Mesendoderm (in vitro differentiated cells): ENCODE measurements at places on chromosomes 4 and X.
A peak's percentile ranks its signal among the peaks of the same experiment; 100 is the strongest.

- H3K4me3 ChIP-seq, result no peak overlapping the region
- no peaks in the 10 kb centered on the region for H3K36me3 ChIP-seq
- no peak for DNase-seq
- no peak overlapping the region for H3K27ac ChIP-seq
- H3K27me3 ChIP-seq, result no peaks in the 10 kb centered on the region
Measured at GRCh38 chr4:185249105-185249504, 39.7 kb downstream of the SNX25 start.

GRCh38 chrX:139739138-139739537, 31.2 kb upstream of the MCF2 start:
- H3K4me3 ChIP-seq, result no peak overlapping the region
- no peaks in the 10 kb centered on the region for H3K27me3 ChIP-seq
- no peak overlapping the region for H3K27ac ChIP-seq
- no peaks in the 10 kb centered on the region for H3K4me1 ChIP-seq
- no peaks in the 10 kb centered on the region for H3K36me3 ChIP-seq

DNA sequence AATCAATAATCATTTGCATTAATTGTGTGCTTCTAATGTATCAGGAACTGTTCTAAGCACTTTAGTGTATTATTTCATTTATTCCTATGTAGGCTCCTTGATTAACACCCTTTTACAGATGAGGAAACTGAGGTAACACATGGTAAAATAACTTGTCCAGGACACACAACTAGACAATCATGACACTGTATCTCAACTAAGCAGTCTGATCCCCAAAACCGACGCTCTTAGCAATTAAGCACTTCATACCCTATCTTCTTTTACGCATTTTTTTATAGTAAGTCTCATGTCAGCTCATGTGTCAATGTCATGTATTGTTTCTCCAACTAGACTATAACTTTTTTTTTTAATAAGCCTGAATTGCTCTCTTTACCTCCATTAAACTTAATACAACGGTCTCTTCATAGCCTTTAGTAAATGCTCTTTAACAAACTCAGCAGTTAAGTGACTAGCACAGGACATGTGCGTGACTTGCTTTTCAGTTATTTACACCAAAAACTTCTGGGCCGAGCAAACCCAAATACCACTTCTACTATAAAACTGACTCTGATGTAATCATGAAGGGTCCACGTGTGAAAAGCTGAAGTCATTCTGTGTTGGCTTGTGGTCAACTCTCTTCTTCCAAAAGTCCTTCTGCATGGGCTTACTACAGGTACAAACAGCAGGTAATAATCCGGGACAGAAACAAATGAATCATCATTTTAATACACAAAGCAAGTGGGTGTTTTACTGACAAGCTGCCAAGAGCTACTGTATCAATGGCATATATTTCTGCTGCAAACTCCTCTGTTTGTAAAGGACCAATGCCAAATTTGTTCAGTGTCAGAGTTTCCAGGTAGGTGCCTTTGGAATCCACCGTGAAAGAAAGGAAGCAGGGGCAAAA, 7.9 kb upstream of the AMBN start:
- no peak for DNase-seq
- H3K36me3 ChIP-seq, result no peaks in the 10 kb centered on the region
- no peak overlapping the region for H3K27ac ChIP-seq
- H3K27me3 ChIP-seq, result no peaks in the 10 kb centered on the region
- no peaks in the 10 kb centered on the region for H3K4me1 ChIP-seq

DNA sequence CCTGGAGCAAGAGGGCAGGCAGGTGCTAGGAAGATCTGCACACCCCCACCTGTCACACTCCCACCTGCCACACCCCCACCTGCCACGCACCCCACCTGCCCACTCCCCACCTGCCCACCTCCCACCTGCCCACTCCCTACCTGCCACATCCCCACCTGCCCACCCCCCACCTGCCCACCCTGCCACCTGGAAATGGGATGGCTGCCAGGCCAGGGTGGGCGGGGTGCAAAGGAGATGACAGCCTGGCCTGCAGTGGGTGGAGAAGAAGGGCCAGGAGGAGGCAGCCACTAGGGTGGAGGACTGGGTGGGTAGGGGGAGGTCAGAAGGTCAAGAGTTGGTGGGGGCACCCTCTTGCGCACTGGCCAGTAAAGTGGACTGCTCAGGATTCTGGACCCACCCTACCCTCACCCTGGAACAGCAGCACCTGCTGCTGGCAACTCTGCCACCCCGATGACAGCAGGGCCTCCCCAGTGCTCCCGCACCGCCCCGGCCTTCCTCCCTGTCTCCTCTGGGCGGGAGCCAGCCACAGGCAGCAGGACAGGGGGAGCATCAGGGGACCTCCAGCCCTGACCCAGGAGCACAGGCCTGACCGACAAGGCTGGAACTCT, 66.8 kb upstream of the NKX1-1 start:
- H3K4me1 ChIP-seq, result no peaks in the 10 kb centered on the region
- no peak overlapping the region for H3K4me3 ChIP-seq
- H3K27ac ChIP-seq, result no peak overlapping the region
- H3K27me3 ChIP-seq, result no peaks in the 10 kb centered on the region

- no peaks in the 10 kb centered on the region for H3K36me3 ChIP-seq
- no peak overlapping the region for H3K27ac ChIP-seq
- H3K27me3 ChIP-seq, result peaks cover 92% of the 10 kb centered on the region
- peaks cover 2% of the 10 kb centered on the region for H3K4me1 ChIP-seq
Measured at GRCh38 chr4:173515458-173515857, 14.6 kb downstream of the HAND2 start.

- no peaks in the 10 kb centered on the region for H3K4me1 ChIP-seq
- H3K36me3 ChIP-seq, result no peaks in the 10 kb centered on the region
- H3K27me3 ChIP-seq, result no peaks in the 10 kb centered on the region
- no peak for DNase-seq
- H3K4me3 ChIP-seq, result no peak overlapping the region
Measured at GRCh38 chrX:123392921-123393320, 208.8 kb downstream of the GRIA3 start.

DNA sequence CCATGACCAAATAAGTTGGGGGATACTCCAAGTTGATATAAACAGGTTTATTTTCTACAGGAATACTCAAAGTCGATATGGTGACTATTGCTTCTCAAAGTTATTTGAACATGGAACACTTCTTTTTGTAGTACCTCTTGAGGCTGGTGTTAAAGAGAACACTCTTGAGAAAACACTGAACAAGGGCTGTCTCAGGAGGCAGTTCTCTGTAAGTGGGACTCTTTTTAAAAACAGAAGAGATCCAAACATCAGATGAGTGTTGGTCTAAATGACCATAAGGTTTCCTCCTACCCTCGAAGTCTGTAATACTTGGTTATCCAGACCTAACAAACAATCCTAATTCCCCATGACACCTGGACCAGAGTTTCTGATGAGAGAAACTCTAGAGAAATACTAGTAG, 223.2 kb upstream of the TEX13C start:
- no peak overlapping the region for H3K4me3 ChIP-seq
- no peaks in the 10 kb centered on the region for H3K27me3 ChIP-seq
- H3K4me1 ChIP-seq, result no peaks in the 10 kb centered on the region
- H3K27ac ChIP-seq, result no peak overlapping the region
- no peak for DNase-seq
- H3K36me3 ChIP-seq, result no peaks in the 10 kb centered on the region

- no peaks in the 10 kb centered on the region for H3K4me1 ChIP-seq
- H3K36me3 ChIP-seq, result no peaks in the 10 kb centered on the region
- H3K27me3 ChIP-seq, result no peaks in the 10 kb centered on the region
- no peak overlapping the region for H3K27ac ChIP-seq
Measured at GRCh38 chr4:73762409-73762808, 22.0 kb downstream of the CXCL8 start.

GRCh38 chrX:100659431-100660137, 15.6 kb downstream of the SRPX2 start:
- no peaks in the 10 kb centered on the region for H3K36me3 ChIP-seq
- DNase-seq, result no peak
- no peaks in the 10 kb centered on the region for H3K4me1 ChIP-seq
- no peak overlapping the region for H3K4me3 ChIP-seq

- peak; percentile 72 for DNase-seq
- no peaks in the 10 kb centered on the region for H3K36me3 ChIP-seq
- no peak overlapping the region for H3K27ac ChIP-seq
Measured at GRCh38 chrX:19904778-19905367, 17.5 kb upstream of the SH3KBP1 start.

- no peak overlapping the region for H3K4me3 ChIP-seq
- no peak overlapping the region for H3K27ac ChIP-seq
- no peaks in the 10 kb centered on the region for H3K27me3 ChIP-seq
- no peaks in the 10 kb centered on the region for H3K36me3 ChIP-seq
- peak; percentile 12 for DNase-seq
- no peaks in the 10 kb centered on the region for H3K4me1 ChIP-seq
Measured at GRCh38 chr4:112585977-112586736, 50.6 kb downstream of the ZGRF1 start.

- H3K36me3 ChIP-seq, result no peaks in the 10 kb centered on the region
- no peak overlapping the region for H3K4me3 ChIP-seq
- no peak overlapping the region for H3K27ac ChIP-seq
- no peaks in the 10 kb centered on the region for H3K4me1 ChIP-seq
- no peak for DNase-seq
- H3K27me3 ChIP-seq, result no peaks in the 10 kb centered on the region
Measured at GRCh38 chr4:163556177-163556576, 61.7 kb downstream of the TMA16 start.

DNA sequence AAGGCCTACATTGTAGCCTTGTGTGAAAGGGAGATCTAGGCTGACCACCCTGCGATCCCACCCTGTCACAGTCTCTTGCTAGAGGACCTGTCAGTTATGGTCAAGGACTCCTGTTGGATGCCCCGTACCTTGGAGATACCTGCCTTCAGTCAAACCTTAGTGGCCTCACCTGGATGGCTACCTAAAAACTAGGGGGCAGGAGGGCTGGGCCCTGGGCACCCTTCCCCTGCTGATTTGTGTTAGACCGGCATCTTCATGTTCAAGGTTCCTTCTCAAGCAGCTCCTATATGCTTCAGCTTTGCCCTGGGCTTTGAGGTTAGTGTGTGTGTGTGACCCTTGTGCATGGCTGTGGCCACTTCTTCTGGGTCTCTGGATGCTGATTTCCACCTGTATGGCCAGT, 35.3 kb downstream of the CCKAR start:
- H3K36me3 ChIP-seq, result no peaks in the 10 kb centered on the region
- no peak overlapping the region for H3K4me3 ChIP-seq
- DNase-seq, result no peak
- no peaks in the 10 kb centered on the region for H3K27me3 ChIP-seq
- H3K4me1 ChIP-seq, result peaks cover 3% of the 10 kb centered on the region

- peak overlapping the region; percentile 33 for H3K27ac ChIP-seq
- H3K4me1 ChIP-seq, result peaks cover 4% of the 10 kb centered on the region
- H3K27me3 ChIP-seq, result no peaks in the 10 kb centered on the region
- H3K4me3 ChIP-seq, result no peak overlapping the region
- no peak for DNase-seq
Measured at GRCh38 chr4:145101091-145101490, 3.0 kb downstream of the ABCE1 start.

DNA sequence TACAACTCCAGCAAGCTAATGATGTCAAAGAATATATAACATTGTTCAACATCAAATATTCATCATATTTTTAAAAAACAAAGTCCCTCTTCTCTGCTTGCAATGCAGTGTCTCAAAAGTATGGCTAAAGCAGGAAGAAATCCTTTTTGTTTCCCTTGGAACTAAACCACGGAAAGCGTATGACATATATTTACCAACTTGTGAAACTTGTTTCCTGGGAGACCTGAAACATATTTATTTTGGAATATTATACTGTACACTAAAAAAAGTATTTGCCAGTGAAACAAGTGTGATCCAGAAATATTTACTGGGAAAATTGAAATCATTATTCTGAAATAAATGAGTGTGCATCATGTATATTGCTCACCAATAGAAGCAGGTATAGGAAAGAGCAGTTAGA, 156.0 kb upstream of the ANKRD50 start:
- DNase-seq, result no peak
- H3K27me3 ChIP-seq, result no peaks in the 10 kb centered on the region
- peaks cover 2% of the 10 kb centered on the region for H3K4me1 ChIP-seq
- no peaks in the 10 kb centered on the region for H3K36me3 ChIP-seq

GRCh38 chr4:113472864-113473263, 288.7 kb downstream of the CAMK2D start:
- no peak for DNase-seq
- H3K27ac ChIP-seq, result no peak overlapping the region
- H3K4me3 ChIP-seq, result no peak overlapping the region
- H3K27me3 ChIP-seq, result no peaks in the 10 kb centered on the region
- H3K36me3 ChIP-seq, result no peaks in the 10 kb centered on the region

DNA sequence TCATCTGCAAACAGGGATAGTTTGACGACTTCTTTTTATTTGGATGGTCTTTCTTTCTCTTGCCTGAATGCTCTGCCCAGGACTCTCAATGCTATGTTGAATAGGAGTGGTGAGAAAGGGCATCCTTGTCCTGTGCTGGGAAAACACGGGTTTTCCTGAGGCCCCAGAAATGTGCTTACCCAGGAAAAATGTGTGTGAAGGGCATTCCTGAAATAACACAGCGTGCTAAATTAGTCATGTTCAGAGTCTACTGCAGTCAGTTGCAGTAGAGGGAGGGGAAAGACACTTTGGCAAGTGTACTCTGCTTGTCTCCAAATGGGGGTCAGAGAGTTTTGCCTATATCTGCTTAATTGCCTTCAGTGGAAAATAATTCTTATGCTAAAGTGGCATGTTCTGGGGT, 153.9 kb downstream of the CCNG2 start:
- H3K27ac ChIP-seq, result no peak overlapping the region
- peak; percentile 26 for DNase-seq
- H3K4me1 ChIP-seq, result no peaks in the 10 kb centered on the region
- no peak overlapping the region for H3K4me3 ChIP-seq
- no peaks in the 10 kb centered on the region for H3K36me3 ChIP-seq

- H3K4me1 ChIP-seq, result peaks cover 10% of the 10 kb centered on the region
- no peaks in the 10 kb centered on the region for H3K27me3 ChIP-seq
- H3K27ac ChIP-seq, result no peak overlapping the region
- no peak for DNase-seq
- H3K4me3 ChIP-seq, result no peak overlapping the region
Measured at GRCh38 chr4:140748171-140748570, 8.0 kb downstream of the TBC1D9 start.

DNA sequence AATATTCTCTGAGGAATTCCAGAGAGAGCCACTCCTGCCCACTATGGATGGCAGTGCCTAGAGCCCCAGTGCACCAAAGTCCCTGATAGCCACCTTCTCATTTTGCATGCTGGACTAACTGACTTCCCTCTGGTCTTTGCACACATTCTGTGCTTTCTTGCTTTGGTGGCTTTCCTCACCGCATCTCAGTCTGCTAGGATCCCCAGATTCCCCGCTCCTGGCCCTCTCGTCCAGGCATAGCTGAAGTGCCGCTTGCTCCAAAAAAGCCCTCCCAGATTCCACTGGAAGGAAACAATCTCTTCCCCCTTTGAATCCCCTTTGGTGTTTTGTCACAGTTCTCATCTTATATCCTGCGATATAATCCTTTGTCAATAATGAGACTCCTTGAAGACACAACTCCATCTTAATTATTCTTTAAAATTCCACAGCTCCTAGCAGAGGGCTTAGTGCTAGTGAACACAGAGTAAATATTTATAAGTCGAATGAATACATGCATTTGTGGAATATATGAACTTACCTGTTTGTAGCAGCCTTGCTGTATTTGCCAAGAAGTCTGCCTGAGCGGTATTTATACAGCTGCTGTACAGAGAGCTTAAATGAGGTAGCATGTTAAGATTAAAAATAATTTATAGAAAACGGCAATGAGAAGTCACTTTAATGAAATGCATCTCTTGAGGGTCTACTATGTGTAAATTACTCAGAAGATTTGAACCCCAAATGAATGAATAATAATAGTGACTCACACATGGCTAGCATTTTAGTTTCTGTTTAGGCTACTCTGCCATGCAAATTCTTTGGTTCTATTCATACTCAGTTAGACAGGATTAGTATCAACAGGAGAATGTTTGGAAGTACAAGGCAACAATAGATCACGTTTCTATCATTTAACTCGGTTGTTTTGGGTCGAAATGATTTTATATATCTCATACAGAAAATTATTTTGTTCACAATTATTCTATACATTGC, 421.9 kb upstream of the TENM3 start:
- no peak overlapping the region for H3K4me3 ChIP-seq
- DNase-seq, result no peak
- no peaks in the 10 kb centered on the region for H3K27me3 ChIP-seq
